RPMI8226 (cell line): ENCODE measurements at places on chromosomes 3 and 15.
A peak's percentile ranks its signal among the peaks of the same experiment; 100 is the strongest.

- DNase-seq, result no peak
These were observed 55.2 kb downstream of the CAPN7 start for GRCh38 chr3:15261274-15261673.

DNA sequence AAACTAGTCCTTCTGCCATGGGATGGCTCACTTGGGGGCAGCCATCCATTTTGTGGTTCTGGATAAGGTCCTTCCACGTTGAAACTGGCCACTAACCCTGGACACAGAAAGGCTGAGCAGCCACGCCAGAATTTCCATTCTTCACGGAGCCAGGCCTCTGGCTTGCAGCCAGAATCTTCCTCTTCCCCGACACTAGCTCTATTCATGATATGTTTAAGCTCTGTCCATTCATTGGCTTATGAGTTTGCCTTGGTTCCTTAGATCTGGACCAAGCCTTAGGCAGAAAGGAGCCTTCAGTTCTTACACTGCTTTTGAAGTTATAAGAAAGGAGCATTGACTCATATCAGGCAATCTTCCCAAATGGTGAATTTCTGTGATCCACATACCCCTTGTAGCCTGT, 288.4 kb upstream of the GOLGA6L4 start:
- DNase-seq, result no peak

DNA sequence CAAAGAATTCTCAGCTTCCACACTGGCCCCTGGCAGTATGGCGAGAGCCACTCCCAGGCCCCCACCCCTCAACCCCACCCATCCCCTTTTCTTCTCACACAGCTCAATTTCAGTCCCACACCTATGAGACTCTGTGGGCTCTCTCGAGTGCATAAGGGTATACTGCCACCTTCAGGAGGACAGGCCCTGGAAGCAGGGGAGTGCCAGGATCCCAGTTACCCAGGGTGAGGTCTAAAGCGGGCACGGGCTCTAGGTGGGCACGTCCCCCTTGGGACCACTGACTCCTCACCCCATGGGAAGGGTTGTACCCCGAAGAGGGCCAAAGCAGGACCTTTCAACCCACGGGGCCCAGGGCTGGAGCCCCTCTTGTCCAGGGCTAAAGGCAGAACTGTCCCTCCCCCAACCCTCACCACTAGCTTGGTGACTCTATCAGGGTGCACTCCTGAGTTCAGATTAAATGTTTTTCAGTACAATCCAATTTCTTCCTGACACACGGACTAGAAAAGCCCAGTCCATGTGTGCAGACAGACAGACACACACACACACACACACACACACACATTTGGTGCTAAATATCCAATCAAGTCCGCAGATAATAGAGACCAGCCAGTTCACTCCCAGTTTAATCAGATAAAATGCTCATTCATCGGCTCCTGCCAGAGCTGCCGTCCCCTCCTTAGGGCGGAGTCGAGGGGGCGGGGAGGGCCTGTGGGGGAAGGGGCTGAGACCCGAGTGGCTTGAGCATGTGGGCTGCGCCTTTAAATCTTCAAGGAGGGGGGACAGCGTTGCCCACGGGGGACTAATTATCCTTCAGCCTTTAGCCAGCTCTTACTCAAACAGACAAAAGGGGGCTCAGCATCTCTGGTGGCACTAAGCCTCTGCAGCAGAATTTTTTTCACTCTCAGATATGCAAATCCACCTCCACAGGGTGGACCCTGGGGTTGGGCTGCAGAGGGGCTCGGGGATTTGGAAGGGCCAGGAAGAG, 59.3 kb downstream of the CYP11A1 start:
- DNase-seq, result peak; percentile 73

- no peak for DNase-seq
These were observed 117.6 kb downstream of the SATB1 start for GRCh38 chr3:18307529-18307928.

GRCh38 chr3:82875401-82875800, 1114.0 kb upstream of the GBE1 start:
- no peak for DNase-seq

DNA sequence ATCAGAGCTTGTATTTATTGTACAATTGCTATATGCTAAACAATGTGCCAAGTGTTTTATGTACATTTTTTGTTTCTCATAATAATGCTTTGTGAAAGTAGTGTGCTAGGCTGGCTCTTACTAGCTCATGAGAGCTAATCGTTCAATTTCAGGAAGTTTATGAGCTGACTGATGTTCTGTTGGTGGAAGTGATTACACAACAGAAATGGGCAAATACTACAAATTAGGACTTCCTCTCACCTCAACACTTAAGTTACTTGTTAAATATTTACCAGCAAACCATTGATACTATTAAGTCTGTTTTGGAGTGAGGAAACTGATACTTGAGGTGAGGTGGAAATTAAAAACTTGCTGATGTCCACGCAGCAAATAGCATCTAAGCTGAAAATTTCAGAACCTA, 32.3 kb downstream of the SLC9C1 start:
- no peak for DNase-seq

DNA sequence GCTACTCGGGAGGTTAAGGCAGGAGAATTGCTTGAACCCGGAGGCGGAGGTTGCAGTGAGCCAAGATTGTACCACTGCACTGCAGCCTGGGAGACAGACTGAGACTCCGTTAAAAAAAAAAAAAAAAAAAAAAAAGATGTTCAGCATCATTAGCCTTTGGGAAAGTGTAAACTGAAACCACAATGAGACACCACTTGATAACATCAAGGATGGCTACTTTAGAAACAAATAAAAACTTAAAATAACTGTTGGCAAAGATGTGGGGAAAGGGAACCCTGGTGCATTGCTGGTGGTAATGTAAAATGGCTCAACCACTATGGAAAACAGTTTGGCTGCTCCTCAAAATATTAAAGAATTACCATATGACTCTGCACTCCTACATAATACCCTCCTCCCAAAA, 1.9 kb downstream of the LEO1 start:
- DNase-seq, result no peak

GRCh38 chr3:40714771-40715345, 190.1 kb downstream of the ZNF621 start:
- DNase-seq, result no peak

DNA sequence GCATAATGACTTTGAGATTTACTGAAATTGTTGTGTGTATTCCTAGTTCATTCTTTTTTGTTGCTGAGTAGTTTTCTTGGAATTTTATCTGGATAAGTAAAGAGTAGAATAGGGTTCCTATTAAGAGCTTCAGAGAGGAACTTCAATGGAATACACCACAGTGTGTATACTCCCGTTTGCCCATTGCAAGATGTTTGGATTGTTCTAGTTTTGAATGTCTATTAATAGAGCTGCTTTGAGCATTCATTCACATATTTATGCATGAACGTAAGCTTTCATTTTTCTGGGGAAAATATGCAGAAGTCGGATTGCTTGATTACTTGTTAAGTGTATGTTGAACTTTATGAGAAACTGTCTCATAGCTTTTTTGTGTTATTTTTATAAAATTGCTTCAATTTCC, 580.5 kb downstream of the OTOL1 start:
- DNase-seq, result no peak

- DNase-seq, result no peak
These were observed 63.2 kb upstream of the RASGRP1 start for GRCh38 chr15:38627689-38628277.

- DNase-seq, result no peak
These were observed 20.0 kb upstream of the PIAS1 start for GRCh38 chr15:68034081-68034480.

DNA sequence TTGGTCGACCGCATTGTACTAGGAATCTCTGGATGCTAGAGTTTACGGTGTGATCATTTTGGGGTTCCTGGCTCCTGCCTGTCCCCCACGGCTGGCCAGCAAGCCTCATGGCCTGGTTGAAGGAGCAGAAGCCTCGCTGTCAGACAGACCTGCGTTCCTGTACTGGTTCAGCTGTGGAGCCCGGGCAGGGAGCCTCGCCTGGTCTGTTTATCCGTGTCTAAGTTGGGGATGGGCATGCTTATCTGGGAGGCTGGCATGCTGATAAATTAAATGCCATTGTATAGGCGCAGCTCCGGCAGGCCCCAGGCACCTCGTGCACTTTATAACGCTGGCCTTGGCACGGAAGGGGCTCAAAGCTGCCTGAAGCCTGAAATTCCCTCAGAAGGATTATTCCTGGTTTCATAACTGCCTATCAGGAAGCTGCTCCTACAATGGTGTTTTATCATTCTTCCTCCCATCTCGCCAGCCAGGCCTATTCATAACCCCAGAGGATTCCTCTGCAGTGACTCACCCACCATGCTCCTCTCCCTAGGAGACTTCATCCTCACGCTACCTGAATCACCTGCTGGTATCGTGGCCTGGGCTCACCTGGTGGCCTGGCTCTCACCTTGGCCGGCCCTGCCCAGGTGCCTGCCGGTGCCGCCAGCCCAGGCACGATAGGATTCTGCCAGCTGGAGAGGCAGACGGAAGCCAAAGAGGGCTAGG, 110.9 kb downstream of the ASB7 start:
- no peak for DNase-seq

GRCh38 chr15:93018574-93018973, 70.4 kb downstream of the RGMA start:
- no peak for DNase-seq

GRCh38 chr3:191380001-191380400, 49.7 kb upstream of the UTS2B start:
- no peak for DNase-seq

- no peak for DNase-seq
These were observed 4.0 kb upstream of the ZNF639 start for GRCh38 chr3:179318876-179319275.

DNA sequence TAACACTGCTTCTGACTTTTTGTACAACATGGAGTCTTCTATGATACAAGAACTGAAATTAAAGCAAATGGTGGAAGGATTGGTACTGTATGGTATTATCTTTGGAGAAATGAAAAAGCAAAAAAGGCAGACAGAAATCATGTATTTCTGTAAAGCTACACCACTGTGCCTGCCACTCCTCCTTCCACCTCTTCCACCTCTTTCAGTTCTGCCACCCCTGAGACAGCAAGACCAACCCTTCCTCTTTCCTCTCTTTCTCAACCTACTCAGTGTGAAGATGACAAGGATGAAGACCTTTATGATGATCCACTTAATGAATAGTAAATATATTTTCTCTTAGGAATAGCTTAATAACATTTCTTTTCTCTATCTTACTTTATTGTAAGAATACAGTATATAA, 57.0 kb downstream of the CD200 start:
- no peak for DNase-seq

DNA sequence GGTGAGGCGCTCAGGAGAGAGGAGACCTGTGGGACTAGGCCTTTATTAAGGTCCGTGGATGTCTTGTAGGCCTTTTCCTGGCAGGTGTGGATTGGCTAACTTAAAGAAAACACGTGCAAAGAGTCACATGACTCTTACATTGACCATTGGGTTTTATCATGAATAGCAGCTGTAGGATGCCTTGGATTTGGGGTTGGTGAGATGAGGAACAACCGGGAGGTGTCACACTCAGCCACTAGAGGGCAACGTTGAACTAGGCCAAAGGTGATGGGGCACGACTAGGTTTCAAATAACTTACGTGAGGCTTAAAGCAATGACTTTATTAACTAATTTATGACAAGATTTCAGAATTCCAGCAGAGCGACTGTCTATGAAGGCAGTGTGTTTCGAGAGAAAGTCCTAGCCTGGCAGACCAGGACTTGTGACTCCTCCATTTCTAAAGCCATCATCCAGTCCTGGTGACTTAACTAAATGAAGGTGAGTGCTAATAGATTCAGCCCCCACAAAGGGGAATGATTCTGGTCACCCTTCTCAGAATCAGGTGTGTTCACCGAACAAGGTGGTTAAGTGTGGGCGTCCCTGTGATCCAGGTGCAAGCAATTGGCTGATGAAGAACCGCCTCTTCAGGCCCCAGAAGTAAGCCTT, 345.6 kb downstream of the MCTP2 start:
- peak; percentile 64 for DNase-seq

GRCh38 chr3:45572755-45573154, 21.8 kb upstream of the LIMD1 start:
- DNase-seq, result no peak

GRCh38 chr3:172464306-172464705, 16.1 kb upstream of the GHSR start:
- DNase-seq, result no peak

- no peak for DNase-seq
These were observed 36.1 kb upstream of the CTXND1 start for GRCh38 chr15:80288131-80288530.

DNA sequence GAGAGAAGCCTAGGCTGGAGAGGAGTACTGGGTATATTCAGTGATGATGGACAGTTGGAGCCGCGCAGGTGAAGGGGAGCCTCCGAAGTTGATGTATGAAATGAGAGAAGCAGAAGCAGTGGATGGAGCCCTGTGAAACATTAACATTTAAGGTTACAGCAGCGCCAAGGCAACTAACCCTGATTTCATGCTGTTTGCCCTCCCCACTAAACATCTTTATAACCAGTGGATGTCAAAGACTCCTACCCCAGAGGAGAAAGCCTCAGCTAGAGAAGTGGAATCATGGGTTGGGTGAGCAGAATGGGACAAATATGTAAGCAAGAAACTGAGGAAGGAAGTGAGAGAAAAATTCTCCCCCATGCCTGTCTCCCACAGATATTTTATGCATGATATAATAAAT, 92.0 kb upstream of the NMNAT3 start:
- DNase-seq, result no peak

- DNase-seq, result no peak
These were observed 27.9 kb downstream of the EIF1B start for GRCh38 chr3:40337136-40338108.

DNA sequence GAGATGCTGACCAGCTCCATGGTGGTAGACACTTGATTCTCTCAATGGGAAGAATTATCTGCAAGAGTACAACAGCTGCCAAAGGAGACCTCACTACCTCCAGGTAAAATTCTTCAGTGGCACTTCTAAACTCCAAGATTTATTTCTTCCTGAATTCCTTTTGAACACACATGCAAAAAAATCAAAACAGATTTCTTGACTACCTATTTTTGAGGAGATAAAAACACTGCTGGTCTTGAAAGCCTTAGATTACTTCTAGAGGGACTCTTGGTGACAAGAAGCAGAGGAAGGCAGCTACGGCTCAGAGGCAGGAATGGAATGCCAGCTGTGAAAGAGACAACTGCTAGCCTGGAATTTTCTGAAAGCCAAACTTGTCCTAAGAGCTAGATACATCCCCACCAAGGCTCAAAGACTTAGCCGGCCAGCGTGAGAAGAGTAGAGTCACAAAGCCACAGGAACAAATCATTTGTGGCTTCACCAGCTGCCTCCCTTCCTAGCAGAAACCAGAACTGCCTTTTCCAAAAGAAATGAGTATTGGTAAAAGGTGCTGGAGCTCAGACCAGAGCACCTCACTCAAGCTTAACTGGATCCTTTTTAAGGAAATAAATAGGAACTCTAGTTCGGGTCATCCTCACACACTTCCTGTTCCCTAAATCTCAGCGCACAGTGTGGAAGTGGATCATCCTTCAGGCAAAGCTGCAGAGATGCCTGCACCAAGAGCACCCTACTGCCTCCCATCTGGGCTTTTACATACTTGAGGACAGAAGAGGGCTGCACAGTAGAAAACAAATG, 32.6 kb downstream of the CLK3 start:
- DNase-seq, result no peak

DNA sequence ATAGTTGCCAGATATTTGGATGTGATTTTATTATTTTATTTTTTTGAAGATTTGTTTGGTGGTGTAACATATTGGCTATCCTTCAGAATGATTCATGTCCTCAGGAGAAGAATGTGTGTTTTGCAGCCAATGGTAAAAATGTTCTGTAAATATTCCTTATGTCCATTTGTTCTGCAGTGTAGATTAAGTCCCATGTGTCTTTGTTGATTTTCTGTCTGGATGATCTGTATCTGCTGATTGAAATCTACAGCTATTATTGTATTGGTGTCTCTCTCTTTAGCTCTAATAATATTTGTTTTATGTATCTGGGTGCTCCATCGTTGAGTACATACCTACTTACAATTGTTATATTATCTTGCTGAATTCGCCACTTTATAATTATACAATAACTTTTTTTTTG, 1641.7 kb downstream of the OTOL1 start:
- no peak for DNase-seq
